ENCODE measurements at places on chromosomes 2 and 18.

GRCh38 chr2:241629762-241630435, 7.1 kb downstream of the THAP4 start:
- DNase-seq, result no peak

DNA sequence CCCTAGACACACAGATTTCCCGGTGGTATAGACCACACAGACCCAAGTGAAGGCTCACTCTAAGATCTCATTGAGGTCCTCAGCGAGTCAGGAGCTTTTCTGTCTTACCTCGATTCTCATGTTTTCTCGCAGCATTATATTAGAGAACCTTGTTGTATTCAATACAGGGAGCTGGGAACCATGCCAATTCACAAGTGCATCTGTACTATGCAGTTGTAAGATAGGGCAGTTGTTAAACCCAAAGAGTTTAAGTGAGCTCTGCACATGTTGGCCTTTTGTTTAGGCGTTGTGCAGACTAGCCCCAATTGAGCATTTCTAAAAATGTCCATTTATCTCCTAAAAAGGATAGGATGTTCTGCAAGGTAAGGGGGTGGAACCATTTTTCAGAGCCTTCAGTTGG, 59.6 kb downstream of the FEZ2 start:
- DNase-seq, result no peak

DNA sequence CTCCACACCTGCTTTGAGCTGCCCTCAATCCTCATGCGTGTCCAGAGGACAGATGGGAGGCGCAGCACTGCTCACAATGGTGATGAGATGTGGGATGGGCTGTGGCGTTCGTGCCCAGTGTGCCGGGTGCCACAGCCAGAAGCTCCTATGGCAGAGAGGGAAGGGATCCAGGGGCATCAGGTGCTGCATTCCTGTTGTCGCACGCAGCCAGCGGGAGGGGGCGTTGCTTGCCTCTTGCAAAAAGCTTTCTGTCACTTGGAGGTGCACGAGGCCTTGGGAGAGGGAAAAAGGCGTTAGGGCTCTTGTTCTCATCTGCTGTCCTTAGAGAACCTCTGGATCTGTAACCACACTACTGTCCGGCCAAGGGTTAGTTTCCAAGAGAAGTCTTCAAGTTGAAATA, 29.2 kb upstream of the ALLC start:
- no peak for DNase-seq

- DNase-seq, result no peak
Observed at GRCh38 chr2:29011418-29012060, 30.4 kb downstream of the TOGARAM2 start.

- DNase-seq, result no peak
Observed at GRCh38 chr2:223588251-223588650, 13.9 kb downstream of the SCG2 start.

DNA sequence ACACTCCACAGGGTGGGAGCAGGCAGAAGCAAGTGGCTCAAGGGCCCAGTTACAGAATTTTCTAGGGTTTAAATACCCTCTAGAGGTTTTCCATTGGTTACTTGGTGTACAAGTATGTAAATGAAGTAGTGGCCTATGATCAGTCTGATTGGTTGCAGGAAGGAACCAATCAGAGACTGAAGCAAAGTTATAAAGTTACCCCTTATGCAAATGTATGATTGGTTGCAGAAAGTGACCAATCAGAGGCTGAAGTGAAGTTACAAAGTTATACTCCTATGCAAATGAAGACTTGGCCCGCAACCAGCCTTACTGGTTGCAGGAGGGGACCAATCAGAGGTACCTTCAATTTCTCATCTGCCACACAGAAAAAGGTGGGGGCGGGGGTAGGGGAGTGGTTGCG, 154.6 kb downstream of the INO80D start:
- DNase-seq, result no peak

- no peak for DNase-seq
Observed at GRCh38 chr2:121925466-121925865, 170.0 kb downstream of the TSN start.

- DNase-seq, result no peak
Observed at GRCh38 chr2:210267698-210268097, 42.5 kb upstream of the ACADL start.

- no peak for DNase-seq
Observed at GRCh38 chr2:71589763-71590162, 136.4 kb downstream of the DYSF start.

- DNase-seq, result no peak
Observed at GRCh38 chr2:32220445-32220844, 44.2 kb downstream of the NLRC4 start.

GRCh38 chr18:33010149-33010548, 237.3 kb upstream of the KLHL14 start:
- DNase-seq, result peak; percentile 29

- no peak for DNase-seq
Observed at GRCh38 chr2:164015328-164016123, 279.7 kb upstream of the FIGN start.

DNA sequence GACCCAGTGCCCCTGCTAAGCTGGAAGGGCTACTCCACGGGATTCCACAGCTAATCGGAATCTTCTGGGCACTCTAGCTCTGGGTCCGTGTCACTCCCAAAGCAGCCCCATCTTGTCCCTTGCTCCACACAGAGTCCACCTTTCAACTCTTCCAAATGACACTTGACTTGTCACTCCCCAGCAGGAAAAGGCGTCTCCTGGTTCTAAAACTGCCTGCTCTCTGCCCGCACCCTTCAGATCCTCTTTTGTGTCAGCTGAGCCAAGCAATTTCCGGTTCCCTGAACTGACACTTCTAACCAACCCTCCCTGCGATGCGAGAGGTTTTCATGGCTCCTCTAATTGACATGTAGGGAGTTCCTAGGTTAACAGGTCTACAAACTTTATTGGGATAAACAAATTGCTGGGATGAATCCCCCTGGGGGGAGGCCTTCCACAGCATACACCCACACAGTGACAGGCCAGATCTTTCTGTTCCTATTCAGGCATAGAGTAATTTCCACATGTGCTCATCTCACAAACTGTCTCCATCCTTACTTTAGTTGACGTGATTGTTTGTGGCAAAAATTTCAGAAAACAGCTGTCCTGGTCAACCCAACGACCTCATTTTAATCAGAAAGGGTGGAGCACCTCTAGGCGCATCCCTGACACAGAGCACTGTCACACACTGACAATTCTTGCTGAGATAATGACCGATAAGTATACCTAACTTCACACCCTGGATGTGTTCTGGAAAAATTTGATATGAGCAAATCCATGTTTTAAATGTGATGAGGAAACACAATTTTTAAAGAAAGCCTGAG, 104.9 kb downstream of the RBMS1 start:
- no peak for DNase-seq

DNA sequence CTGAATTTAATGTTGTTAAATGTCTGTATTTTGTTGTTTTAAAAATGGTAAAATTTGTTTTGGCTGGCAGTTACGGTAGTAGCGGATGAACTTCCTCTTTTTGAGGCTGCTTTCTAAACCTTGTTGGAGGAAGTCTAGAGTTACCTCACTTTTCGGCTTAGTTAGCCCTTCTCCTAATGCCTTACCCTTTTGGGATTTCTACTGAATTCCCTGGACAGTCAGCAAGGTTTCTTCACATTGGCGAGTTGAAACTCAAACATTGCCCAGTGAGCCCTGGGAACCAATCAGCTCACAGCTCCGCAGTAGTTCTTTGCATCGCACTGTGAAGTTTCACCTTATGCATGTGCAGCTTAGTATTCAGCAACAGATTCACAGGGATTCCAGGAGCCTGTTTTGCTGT, 55.2 kb downstream of the TMEM247 start:
- DNase-seq, result no peak

DNA sequence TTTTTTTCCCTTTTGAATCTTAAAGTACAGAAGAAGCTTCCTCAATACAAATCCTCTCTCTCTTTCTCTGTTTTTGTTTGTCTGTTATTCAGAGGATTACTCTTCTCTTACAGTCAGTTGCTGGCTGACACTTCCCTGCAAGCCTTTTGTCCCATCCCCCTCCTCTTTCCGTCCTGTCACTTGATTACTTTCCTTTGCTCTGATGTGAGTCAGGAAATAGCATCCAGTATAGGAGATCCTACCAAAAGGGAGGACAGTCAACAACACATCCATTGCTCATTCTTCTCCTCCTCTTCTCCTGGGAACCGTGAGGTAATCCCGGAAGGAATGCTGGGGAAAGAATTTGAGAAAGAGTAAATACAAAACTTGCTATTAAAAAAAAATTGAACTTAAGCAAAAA, 79.3 kb upstream of the SCN7A start:
- peak; percentile 33 for DNase-seq

DNA sequence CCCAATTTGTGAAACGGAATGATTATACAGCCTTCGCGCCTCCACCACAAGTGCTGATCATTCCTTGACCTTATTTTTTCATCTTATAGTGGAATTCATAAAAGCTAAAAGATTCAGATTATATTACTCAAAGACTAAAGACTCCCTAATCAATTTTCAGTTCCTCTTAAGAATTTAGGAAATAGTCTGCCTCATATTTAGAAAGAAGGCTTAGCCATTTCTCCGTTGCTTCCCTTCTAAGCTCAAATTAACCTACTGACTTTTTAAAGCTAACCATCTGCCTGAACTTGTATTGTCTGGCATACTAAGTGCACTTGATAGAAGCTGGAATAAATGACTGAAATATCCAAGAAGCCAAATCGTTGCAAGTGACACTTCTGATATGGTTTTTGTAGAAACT, 44.7 kb downstream of the HNRNPLL start:
- DNase-seq, result no peak

GRCh38 chr18:26335156-26335555, 108.9 kb downstream of the TAF4B start:
- peak; percentile 7 for DNase-seq

GRCh38 chr2:119352357-119352756, 14.3 kb downstream of the C2orf76 start:
- DNase-seq, result no peak

- no peak for DNase-seq
Observed at GRCh38 chr2:236899950-236900640, 185.6 kb upstream of the COPS8 start.

- no peak for DNase-seq
Observed at GRCh38 chr18:44851856-44852621, 171.4 kb downstream of the SETBP1 start.

- DNase-seq, result no peak
Observed at GRCh38 chr18:54737986-54738385, 90.3 kb upstream of the RAB27B start.

- DNase-seq, result no peak
Observed at GRCh38 chr2:55092439-55092838, 42.2 kb upstream of the RTN4 start.

GRCh38 chr2:42925742-42926433, 133.5 kb upstream of the HAAO start:
- DNase-seq, result no peak

DNA sequence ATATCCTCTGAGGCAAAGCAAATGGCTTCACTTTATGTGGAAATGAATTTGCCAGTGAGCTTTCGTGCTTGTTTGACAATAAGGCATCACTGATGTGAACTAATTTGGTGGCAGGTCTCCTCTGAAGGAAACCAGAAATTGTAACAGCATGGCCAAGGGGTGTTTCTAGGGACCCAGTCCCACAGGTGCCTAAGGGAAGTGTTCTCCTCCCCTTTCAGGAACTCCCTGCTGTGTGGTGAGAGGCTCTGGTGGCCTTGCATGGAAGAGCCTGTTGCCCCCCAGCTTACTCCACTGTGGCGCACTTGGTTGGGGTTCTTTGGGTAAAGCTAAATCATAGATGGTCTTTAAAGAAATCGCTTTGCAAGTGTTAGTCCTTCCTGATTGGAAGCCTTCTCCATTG, 20.4 kb downstream of the RAB12 start:
- DNase-seq, result no peak
